Stimulated activated CD4-positive, alpha-beta T cell treated with anti-CD3 and anti-CD28 coated beads, TNF-alpha, amount 100 ng/mL, for 4 hours (primary cell): ENCODE measurements at places on chromosomes 11 and 22.

- no peak for DNase-seq
Observed at GRCh38 chr11:69444381-69445130, 36.9 kb upstream of the LINC01488 start.

DNA sequence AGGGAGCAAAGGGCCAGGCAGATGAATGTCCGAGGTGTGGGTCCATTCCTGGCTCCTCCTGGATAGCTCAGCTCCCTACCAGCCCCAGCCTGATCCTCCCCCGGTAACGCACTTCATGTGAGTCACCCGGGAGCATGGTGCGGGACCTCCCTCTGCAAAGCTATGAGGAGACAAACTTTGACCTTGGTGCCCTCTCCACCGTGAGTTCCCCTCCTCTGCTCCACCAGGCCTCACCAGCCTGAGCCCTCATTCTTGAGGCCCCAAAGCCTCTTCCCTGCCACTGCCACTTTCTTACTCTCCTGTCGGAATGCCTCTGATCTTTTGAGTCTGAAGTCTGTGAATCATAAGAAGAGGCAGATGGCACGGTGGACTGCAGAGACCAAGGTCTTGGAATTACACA is 37.4 kb upstream of the CD82 start:
- DNase-seq = no peak

GRCh38 chr22:44632541-44633396 is 69.2 kb upstream of the PRR5 start:
- no peak for DNase-seq

GRCh38 chr11:100831929-100832494 is 144.9 kb downstream of the ARHGAP42 start:
- no peak for DNase-seq

DNA sequence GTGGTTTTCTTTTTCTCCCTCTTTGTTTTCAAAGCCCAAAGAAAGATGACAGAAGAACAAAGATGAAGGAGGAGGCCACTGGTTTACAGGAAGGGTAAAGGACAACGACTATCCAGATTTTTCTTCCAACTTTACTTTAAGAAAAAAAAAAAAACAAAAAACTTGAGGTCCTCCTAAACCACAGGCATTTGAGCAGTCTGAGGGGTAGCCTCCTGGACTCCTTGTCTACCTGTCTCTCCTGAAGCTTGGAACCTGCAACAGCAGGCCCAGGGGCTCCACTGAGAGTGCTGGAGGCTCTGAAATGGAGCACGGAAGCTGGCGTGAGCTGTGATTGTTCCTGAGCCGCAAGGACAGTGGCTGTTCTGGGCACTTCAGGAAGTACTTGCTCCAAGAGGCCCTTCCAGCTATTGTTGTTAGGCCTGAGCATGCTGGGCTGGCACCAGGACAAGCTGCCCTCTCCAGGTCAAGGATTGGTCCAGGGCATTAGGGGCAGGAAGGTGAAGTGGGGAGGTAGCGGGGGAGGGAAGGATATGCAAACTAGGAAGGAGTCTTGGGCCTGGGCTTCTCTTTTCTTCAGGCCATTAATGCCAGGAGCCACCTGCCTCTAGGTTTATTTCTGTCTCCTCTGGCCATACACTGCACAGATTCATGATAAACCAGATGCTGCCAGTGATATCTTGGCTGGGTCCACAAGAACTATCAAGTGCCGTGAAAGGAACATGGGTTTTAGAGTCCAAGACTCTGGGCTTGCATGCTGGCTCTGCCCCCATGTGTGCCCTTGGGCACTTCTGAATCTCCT is 147.3 kb downstream of the CCDC34 start:
- DNase-seq = no peak

DNA sequence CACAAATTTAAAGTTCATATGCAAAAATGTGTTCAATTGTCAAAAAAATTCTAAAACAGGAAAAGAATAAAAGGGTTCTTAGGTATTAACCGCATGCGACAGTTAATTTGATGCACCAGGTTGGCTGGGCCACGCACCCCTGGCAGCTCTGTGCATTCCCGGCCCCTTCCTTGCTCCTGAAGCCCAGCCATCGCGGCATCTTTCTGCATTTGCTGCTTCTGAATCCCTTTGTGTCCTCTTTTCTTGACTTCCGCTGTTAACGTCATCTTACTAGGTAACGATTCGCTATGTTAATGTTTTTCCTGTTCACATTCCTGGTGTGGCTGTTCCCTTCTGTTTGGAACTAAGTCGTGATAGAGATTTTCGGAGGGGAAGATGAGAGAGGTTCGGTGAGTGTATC is 7.9 kb upstream of the KLHDC7B start:
- DNase-seq = no peak

GRCh38 chr11:13446444-13446843 is 16.6 kb downstream of the BTBD10 start:
- no peak for DNase-seq

DNA sequence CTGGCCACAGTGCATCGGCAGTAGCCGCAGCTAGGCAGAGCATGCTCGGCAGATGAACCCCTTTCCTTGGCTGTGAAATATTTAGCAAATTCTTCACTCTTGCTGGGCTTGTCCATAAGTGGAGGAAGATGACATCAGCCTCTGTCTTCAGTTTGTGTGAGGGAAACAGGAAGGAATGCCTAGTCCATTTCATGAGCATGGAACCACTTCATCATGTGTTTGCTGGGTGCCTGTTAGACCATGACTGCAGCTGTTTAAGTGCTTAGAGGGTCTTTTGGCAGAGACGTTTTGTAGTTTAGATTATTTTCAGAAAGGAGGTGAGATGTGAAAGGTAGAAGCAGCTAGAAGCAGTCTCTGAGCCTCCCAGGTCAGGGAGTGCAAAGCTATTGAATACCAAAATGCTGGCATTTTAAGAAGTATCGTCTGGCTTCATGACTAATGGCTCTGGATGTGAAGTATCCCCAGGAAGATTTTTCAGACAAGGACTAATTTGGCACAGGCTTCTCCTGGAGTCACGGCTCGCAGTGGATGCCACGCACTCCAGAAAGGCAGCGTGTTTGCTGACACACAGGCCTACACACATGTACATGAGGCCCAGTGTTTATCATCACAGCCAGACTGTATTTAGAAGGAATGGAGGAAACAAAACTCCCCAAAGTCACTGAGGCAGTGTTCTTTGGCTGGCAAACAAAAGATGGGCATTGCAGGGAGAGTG is 43.1 kb upstream of the GRAMD1B start:
- DNase-seq = no peak

DNA sequence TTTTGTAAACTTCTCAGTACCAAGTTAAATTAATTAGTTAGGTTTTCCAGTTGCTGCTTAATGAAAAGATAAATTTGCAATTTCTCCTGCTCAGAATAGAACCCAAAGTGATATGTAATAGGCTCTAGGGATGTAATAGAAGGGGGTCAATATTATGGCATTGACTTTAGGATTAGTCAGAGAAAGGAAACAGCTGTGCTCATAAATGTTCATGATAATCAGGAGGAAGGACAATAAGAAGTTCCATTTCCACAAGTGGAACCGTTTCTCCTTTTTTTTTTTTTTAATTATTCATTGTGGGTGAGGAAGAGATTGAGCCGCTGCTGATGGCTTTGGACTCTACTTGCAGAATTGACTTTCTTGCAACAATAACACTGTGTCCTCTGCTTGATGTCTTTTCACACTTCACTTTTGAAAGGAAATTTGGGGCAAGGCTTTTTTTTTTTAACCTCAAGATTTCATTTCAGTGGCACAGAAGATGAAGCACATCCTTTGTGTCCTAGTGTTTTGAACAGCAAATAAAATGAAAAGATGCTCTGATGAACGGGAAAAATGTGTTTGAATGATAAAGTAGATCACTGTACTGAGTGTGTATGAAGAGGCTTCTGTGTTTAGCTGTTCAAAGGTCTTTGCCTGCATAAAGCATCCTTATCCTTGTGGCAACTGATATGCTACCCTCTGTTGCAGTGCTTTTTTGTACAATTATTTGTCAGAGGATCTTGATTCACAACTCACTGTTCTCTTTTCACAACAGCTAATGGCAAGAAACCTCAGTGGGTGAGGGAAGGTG is 62.4 kb downstream of the GAS2 start:
- no peak for DNase-seq

- DNase-seq = no peak
Observed at GRCh38 chr11:34609187-34609751, 11.6 kb upstream of the EHF start.

DNA sequence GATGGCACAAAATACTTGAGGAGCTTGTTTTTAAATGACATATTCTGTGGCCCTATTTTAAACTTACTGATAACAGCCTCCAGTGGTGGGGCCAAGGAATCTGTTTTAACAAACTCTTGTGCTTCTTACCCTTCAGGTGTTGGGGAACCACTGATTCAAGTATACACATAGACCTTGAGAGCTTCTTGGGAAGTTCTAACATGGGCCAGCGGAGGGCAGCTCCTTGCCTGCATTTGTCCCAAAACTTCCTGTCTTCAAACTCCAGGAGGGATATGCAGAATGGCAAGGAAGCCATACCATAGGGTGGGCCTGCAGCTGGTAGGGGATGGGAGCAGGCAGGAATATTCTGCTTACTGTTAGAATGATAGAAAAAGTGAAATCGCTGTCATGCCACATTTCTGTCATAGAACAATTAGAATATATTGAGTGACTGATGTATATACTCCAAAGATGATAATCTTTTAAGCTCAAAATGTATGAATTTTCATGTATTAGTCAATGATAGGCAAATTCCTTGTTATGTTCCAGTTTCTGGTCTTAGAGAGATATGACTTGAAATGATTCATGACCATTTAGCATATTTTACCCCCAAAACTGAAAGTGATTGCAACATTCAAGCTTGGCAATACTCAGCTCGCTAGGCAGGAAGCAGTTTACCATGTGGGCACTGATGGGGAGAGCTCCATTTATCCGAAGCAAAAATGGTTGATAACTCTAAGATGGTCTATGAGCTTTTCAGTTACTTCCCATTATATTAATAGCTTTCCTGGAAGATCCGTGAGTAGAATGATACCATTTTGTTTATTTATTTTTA is 9.2 kb downstream of the EXT2 start:
- DNase-seq = no peak

DNA sequence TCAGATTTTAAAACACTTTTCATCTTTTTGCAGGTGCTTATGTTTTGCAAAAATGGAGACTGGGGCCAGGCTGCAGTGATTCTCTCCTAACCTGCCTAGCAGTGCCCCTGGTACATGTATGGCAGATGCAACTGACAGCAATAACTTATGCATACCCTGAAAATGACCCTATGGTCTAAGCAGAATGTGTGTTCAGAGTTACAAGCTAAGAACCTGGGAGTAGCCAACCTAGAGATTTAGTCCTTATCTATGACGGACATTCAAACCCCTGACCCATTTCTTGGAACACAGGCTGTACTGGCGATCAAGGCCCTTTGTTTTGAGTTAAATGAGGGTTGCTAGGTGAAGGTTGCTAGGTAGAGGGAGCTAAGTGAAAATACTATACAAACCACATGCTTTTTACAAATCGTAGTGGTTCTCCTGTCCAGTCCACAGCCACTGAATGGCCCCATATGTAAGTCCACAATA is 184.9 kb upstream of the SESN3 start:
- DNase-seq = no peak

DNA sequence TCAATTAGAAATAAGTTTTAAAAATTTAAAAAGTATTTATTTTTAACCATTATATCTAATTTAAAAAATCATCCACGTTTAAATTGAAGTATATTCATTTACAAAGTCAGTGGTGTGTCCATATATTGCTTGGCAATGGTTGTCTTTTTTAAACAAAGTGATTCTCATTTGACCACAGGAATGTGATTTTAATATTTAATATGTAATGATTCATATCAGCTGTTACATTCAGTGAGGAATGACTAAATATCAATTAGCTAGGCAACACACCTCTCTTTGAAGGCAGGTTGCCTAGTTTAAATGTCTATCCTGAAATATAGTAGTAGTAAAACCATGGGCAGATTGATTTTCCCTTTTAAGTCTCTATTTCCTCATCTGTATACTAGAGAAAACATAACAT is 392.2 kb upstream of the CCDC179 start:
- DNase-seq = no peak

DNA sequence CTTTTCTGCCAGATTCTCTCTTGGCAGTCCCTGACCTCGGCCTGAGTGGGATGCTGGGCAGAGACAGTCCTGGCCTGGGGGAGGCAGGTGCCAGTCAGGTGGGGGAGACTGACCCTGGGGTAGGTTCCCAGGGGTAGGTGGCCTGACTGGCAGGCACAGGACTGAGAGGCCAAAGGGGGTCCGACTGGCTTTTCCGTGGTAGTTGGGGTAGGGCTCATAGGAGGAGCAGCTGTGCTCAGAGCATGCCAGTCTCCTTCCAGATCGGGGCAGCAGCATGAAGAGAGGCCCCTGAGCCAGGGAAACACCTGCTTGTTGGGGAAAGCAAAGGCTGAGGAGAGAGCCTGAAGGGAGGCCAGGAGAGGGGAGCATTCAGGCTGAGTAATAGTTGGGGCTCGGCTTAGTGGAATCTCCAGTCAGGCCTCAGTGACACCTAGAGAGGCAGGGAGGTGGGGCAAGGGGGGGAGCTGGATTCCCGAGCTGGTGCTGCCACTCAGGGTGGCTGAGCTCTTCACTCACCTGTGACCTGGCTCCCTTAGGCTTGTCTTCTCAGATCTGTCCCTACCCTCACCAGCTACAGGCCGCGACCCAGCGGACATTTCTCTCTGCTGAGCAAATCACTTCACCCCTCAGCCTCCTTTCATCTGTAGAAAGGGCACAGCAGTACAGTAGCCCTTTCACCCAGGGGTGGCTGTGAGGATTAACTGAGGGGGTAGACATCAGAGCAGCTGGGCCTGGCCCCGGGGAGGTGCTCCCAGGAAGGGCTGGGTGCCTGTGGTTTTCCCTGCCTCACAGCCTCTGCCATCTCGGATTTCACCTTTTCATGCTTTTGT is 26.2 kb downstream of the MCM5 start:
- DNase-seq = no peak

GRCh38 chr11:110979696-110980095 is 265.8 kb upstream of the POU2AF2 start:
- no peak for DNase-seq

DNA sequence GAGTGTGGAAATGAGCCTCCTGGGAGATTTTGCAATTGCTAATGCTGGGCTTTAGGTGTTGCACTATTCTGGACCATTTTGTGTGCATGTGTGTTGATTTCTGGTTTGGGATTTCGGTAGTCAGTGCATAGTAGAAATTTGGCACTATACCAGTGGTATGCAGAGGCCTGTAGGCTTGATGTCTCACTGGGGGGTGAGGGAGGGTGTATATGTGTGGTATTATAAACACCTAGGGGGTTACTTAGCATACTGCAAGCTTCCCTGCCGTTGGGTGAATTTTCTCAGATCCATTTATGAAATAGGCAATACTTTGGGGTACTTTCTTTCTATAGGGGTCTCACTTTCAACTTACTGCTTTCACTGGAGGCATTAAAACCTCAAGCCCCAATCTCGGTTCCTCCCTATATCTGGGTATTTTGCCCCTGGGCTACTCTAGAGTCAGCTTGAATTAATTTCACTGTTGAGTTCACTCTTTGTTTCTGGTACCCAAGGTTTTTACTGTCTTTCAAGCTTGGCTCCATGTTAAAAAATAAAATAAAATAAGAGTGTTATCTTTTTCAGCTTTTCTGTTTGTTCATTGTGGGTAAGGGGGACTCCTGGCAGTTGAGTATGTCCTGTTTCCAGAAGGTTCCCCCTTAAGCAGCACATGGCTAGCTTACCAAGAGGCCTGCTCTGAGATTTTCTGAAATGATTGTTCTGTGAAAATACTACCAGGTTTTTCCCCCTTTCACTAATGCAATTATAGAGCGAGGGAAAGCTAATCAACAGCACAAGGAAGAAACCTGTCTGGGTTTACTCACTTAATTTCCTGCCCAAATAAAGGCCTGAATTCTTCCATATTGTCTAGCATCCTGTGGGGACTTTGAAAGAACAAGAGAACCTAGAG is 45.8 kb downstream of the PPFIBP2 start:
- DNase-seq = no peak

- DNase-seq = no peak
Observed at GRCh38 chr22:38347181-38347943, 30.1 kb upstream of the CSNK1E start.

GRCh38 chr11:70916351-70916750 is 336.0 kb downstream of the SHANK2 start:
- no peak for DNase-seq
